GM23248 (cell line): ENCODE measurements at places on chromosomes 12 and 14. TPM values are rescaled to one million over a fixed set of nuclear protein-coding genes. Genes with fewer than 3 reads are reported as not detected.

Gene TAS2R14
- 0.76 and 1.2 TPM in 2 replicates for total RNA-seq

Gene FBLN5
- 234 TPM in 2 replicates for total RNA-seq

Gene SLC11A2
- total RNA-seq: 16.3 and 22.8 TPM in 2 replicates

Gene KLRD1
- total RNA-seq: 0.11 and 0.13 TPM in 2 replicates

Gene AQP2
- not detected in 2 replicates for total RNA-seq

Gene CAPZA3
- total RNA-seq: not detected in 2 replicates

Gene FSCB
- total RNA-seq: not detected in 2 replicates

Gene YARS2
- 25.4 and 33.1 TPM in 2 replicates for total RNA-seq

Gene CCNK
- 4.4 and 20.9 TPM in 2 replicates for total RNA-seq

Gene GYS2
- not detected in 2 replicates for total RNA-seq

Gene TCL1B
- not detected in 2 replicates for total RNA-seq

Gene LHX5
- total RNA-seq: not detected in 2 replicates

Gene PTPN11
- 71.5 and 89.5 TPM in 2 replicates for total RNA-seq

DNA sequence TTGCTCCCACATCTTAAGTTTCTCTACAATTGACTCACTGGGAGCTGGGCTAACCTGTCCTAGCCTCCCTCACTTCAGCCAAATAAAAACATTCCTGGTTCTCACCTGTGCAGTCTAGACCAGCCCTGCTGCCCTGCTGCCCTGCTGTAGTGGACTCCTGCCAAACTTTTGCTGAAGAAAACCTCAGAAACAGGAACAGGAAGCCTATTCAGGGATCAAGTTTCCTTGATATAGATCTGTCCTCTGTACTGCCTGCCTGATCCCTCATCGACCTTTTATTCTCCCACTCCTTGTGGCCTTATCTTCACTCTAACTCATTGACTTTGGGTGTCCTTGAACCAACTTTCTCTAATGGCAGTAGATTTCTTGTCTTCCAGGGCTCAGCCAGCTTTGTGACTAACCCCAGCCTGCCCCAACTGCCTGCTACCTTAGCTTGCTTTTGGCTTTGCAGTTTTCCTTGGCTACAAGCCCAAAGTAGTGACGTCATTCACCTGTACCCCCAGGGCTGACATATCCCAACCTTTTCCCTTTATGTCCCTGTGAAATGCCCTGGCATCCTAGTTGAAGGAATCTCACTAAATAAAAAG is 234.8 kb downstream of the DUSP6 start:
- no peak for DNase-seq

DNA sequence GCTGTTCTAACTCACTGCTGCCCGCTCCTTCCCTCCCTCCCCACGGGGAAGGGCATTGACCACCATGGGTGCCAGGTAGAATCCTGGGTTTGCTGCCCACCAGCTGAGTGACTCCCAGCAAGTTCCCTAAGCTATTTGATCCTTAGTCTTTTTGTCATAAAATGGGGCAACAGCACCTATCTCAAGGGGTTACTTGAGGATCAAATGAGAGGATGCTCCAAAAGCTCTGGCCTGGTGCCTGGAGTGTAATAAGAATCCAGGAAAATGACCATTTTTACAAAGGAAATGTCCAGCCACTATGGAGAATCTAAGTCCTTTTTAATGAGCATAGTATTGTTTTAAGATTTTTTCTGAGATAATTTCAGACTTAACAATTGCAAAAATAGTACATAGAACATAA is 61.4 kb upstream of the CMKLR1 start:
- no peak for DNase-seq

GRCh38 chr12:94812345-94812744 is 162.0 kb upstream of the TMCC3 start:
- no peak for DNase-seq

- DNase-seq: no peak
These were observed 129.6 kb upstream of the IGF1 start for GRCh38 chr12:102609996-102610395.

DNA sequence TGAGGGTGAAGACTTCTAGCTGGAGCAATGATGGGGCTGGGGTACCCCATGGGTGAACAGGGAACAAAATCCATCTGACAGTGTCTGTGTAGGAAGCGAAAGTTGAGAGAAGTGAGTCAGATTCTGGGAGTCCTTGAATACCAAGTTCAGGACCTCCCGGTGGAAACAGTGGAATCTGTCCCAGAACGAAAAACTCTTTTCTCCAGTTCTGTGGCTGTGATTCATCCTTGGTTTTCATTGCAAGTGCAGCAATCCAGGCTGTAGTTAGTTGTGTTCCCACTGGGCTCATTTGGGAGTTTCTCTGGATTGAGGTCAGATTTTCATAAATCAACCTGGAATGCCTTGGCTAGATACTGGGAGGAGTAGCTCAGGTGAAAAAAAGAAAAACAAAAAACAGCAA is 120.7 kb downstream of the C12orf75 start:
- DNase-seq: peak; percentile 92

DNA sequence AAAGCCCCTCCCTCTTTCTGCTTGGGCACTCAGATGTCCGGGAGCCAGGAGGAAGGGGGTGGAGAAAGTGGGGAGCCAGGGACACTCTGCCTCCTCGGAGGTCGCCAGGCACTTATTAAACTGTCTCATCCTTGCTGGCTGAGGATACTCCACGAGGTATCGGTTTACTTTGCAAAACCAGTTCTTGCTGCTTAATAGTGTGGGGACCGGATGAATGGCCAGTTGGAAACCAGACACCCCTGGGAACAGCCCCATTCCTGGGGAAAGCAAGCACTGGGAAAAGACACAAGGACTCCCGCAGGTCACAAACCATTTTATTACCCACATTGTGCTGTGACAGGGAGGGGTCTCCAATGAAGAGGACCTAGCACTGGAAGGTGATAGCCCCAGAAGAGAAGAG is 34.2 kb downstream of the CCDC88C start:
- no peak for DNase-seq

DNA sequence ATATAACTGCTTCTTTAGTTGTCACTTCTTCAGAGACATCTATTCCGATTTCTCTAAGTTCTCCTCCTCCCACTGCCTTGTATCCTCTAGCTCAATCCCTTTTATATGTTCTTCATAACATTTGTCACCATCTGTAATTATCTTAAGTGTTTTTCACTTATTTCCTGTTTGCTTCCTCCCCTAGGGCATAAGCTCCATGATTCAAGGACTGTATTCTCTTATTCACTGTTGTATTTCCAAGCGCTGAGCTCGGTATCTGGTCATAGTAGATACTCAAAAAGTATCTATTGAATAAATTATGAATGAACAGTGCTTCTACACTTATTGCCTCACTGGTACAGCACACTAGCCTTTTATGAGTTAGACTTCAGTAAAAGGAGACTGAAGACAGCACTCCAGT is 109.0 kb upstream of the TMPO start:
- no peak for DNase-seq

- DNase-seq: no peak
These were observed 13.2 kb upstream of the APOF start for GRCh38 chr12:56375598-56376434.

- peak; percentile 62 for DNase-seq
These were observed 83.4 kb downstream of the PDE3A start for GRCh38 chr12:20451761-20452160.

DNA sequence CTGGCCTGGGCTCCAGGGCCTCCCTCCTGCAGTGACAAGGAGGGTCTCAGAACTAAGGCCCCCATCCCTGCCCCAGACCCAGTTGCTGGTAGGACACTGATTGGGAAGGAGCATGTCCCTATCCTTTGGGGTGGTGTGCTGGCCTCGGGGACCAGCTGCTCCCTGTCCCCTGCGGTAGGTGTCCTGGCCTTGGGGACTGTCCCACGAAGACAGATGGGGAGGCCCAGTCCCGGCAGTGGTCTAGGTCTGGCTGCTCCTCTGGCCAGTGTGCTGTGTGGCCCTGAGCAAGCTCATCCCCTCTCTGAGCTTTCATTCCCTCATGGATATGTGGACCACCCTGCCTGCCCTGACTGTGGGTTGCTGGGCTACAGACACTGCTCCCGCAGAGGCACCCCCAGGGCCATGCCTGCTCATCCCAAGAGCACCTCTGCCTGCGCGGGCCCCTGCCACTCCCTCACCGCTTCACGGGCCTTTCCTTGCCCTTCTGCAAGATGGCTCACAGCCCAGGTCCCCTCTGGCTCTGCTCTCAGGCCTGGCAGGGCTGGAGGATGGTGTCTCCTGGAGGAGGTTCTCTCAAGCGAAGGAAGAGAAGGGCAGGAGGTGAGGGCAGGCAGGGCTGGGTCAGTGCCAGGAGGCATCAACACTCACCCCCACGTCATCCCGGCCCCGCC is 12.5 kb downstream of the AHNAK2 start:
- no peak for DNase-seq

DNA sequence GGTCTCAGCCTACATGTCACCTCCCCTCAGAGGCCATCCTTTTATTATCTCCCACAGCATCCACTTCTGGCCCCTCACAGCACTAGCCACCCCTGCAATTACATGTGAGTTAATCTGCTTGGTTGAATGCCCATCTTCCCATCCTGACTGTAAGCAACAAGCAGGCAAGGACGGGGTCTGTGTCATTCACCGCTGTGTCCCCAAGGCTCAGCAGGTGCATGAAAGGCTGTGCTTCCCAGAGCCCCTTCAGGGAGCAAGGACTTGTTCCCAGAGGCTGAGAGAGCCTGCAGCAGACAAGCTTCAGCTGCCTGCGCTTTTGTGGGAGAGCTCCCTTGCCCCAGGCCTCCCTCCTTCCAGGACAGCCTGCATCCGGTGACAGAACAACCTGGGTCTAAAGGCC is 172.7 kb upstream of the GSC start:
- no peak for DNase-seq

GRCh38 chr14:76576047-76576741 is 185.1 kb upstream of the VASH1 start:
- DNase-seq: no peak

DNA sequence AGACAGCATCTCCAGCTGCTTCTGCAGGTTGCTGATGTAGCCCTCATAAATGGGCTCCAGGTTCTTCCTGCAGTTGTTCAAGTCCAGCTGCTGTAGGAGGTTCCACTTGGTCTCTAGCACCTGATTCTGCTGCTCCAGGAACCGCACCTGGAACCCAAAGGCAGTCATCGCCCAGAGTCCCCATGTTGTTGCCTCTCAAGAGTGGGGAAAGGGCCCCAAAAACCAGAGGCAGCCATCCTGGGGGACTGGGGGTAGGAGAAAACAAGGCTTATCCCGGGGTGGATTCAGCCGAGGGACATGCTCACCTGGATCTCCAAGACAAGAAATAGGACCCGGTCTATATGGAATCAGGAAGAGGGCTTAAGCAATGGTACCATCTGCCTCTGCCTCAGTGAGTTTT is 2.3 kb downstream of the KRT72 start:
- no peak for DNase-seq

GRCh38 chr14:99596772-99597171 is 7.2 kb downstream of the CCDC85C start:
- no peak for DNase-seq

- no peak for DNase-seq
These were observed 742.5 kb upstream of the MDGA2 start for GRCh38 chr14:48417715-48418500.

DNA sequence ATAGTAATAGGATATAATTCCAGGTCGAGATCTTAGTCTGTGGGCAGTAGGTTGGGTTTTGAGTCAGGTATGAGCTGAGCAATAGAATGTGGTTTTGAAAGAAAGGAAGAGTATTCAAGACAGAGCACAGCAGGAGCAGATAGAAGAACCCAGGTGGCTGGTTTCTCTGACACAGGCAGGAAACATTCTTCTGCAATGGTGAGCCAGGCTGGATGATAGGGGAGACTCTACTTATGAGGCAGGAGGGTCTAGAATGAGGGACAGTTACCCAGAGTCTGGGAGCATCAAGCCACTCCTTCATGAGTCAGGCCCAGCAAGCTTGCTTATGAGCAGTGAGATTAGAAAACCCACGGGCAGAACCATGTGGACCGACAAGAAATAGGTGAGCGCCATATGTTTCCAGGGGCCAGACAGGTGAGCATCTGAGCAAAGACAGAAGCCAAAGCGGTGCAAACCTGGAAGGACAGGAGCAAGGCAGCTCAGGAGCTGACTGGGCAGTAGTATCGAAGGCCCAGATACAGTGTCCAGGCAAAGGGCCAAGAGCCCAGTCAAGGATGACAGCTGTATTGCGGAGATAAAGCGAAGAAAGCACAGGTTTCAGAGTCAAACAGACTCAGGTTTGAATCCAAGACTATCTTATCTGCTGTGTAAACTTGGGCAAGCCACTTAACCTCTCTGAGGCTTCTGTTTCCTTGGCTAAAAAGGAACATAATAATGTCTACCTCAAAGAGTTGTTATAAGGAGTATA is 22.5 kb upstream of the PCNX1 start:
- no peak for DNase-seq

GRCh38 chr14:73753124-73753886 is 39.1 kb upstream of the PNMA1 start:
- DNase-seq: peak; percentile 51

- DNase-seq: peak; percentile 71
These were observed 903 bp downstream of the BRF1 start for GRCh38 chr14:105299654-105300541.

DNA sequence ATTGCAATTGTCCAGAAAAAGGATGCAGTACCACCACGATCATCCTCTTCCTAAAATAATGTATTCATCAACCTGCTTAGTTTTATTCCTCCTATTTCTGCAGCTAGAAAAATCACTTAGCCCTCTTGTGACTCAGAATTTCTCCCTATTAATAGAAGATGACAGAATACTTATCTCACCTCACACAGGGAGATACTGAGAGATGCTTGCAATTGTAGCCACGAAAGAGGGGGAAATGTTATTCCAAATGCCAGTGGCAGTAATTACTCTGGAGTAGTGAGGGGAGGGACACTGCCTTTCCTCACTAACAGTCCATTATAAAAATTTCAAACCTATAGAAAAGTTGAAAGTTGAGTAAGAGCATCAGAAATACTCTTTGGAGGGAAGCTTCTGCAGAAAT is 11.8 kb upstream of the DUSP6 start:
- DNase-seq: no peak

DNA sequence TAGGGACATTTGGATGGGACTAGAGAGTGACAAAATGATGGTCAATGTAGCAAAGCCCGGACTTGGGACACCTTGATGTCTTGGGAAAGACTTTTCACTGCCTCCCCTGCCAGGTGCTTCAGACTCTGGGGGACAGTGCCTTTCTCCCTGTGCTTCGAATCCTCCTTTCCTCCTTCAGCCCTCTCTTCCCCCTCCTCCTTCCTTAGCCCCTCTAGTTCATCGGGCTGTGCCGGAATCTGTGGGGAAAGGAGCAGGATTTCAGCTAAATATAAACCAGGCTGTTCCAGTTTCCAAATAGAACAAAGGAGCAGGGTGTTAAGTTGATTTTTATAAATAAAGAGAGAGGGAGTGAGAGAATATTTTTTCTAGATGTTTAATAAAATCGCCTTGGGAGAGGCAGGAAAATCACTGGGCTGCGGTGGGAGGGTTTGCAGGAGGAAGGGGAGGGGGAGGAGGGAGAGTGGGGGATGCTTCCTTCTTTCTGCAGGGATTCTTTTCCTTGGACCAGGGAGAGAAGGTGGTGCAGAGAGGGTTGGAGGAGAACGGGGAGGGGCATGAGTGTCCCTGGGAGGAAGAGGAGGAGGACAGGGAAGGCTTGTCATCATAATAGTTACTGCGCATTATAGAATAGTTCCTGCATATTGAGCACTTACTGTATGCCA is 21.3 kb upstream of the CABP1 start:
- DNase-seq: no peak
